ENCODE measurements at places on chromosomes 2 and 18.

- DNase-seq = no peak
Observed at GRCh38 chr2:105104208-105104731, 66.4 kb downstream of the MRPS9 start.

GRCh38 chr2:96136129-96136720, 2.1 kb downstream of the ASTL start:
- no peak for DNase-seq

DNA sequence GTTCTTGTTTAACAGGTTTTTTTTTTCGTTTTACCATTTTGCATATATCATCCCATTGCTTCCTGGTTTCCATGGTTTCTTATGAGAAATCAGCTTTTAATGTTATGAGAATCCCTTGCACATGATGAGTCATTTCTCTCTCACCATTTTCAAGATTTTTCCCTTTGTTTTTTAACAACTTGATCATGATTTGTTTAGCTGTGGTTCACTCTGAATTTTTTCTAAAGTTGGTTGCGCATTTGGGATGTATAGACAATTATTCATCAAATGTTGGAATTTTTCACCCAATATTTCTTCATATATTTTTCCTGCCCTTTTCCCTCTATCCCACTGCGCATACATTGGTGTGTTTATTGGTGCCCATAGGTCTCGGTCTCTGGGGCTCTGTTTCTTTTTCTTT, 42.4 kb upstream of the BIN1 start:
- DNase-seq = no peak

DNA sequence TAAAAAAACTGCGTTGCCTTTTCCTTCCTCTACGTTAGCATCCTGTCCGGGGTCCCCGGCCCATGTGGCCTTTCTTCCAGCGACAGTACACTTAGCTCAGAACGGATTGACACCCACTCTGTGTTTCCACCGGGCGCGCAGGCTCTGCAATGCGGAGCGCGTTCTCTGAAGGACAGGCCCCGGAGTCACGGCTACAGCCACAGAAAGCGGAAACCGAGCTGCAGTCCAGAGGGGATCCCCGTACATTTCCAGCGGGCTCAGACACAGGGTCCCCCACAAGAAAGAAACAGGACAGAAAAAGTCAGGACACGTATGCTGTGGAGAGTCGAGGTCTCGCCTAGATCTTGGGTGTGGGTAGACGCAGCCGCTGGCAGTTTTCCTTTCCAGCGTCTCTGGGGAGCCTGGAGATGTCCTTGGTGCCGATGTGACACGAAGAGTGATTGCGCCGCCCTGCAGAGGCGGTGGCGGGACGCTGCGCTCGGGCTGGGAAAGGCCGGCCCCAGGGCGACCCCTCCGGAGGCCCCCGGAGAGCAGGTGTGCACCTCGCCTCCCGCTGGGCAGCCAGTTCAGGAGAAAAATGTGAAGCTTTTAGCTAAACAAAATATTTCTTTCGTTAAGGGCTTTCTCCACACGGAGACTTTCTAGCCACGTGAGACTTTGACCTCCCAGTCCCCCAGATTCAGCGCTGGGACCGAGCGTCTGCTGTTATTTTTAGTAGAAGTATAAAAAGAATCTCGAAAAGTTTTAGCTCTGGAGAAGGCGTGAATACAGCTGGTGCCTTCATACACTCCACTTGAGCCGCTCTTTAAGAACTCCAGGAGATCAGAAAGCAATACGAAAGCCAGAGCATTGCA, 1.3 kb upstream of the ACKR3 start:
- DNase-seq = peak; percentile 82

DNA sequence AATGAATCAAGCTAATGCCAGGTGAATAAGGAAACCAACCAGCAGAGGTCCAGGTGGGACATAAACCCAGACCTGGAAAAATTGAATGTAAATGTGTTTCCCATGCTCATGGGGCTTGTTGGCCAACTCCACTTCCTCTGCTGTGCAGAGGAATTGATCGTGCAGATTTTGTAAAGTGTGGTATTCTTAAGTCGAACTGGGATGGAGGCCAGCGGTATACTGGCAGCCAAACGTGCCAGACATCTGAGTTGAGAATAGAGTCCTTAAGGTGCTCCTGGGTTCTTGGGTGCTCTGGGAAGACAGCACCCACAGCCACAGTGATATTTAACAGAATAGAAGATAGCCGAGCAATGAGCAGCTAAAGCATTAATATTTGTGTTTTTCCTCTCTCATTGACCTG, 146.5 kb upstream of the LGALSL start:
- DNase-seq = no peak
